ENCODE measurements at places on chromosomes 6 and 20.

DNA sequence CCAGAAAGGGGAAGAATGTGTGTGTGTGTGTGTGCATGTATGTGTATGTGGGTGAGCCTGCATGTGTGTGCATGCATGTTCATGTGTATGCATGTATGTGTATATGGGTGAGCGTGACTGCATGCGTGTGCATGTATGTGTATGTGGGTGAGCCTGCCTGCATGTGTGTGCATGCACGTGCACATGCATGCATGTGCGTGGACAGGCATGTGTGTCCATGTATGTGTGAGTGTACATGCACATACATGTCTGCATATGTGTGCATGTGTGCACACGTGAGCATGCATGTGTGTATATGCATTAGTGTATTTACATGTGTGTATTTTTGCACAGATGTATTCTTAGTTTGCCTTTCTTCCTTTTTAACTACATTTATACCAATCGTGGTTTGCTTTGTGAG, 601.5 kb downstream of the QKI start:
- no peak for DNase-seq

DNA sequence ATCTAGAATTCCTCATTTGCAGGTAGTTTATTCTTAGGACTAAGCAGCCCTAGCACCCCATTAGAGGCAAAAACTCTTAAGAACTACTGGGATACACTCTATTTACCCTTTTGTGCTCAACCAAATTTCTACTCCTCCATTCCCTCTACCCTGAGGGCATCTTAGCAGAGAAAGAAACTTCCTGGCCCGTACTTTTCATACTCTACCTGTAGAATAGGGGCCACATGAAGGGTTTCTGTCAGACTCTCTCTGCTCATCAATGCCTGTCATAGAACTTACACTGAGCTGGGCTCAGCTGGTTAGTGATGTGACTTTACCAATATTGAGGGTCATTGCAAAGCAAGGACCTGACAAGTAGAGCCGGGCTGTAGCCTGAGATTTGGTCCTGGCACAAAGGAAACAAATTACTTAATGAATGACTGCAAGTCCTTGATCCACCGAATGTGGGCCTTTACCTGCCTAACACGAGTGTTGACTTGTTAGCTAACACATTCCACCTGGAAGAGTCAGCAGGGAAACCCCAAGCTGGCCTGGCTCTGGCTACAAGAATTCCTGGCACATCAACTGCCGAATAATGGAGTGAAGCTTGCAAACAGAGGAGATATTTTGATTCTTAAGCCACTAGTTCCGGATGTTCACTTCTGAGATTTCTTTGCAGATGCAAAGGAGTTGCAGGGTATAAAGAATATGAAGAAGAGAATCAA, 280.5 kb upstream of the JAG1 start:
- DNase-seq: no peak

GRCh38 chr6:158599635-158600034, 39.7 kb downstream of the TMEM181 start:
- DNase-seq: no peak

DNA sequence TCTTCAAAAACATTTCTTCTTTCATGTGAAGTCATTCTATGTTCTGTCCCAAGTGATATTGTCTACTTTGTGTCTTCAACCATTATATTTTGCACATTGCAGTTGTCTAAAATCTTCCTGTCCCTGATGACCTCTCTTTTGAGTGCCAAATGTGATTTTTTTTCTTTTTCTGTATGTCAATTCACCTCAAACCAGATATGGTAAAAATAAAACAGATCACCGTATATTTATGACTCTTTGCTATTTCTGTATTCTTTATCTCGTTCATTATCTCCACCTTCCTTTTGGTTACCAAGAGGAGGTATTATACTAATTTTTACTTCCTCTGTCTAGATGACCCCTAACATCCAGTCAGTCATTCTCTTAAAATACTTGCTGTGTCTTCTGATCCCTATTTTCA, 165.2 kb downstream of the GRIK2 start:
- no peak for DNase-seq

DNA sequence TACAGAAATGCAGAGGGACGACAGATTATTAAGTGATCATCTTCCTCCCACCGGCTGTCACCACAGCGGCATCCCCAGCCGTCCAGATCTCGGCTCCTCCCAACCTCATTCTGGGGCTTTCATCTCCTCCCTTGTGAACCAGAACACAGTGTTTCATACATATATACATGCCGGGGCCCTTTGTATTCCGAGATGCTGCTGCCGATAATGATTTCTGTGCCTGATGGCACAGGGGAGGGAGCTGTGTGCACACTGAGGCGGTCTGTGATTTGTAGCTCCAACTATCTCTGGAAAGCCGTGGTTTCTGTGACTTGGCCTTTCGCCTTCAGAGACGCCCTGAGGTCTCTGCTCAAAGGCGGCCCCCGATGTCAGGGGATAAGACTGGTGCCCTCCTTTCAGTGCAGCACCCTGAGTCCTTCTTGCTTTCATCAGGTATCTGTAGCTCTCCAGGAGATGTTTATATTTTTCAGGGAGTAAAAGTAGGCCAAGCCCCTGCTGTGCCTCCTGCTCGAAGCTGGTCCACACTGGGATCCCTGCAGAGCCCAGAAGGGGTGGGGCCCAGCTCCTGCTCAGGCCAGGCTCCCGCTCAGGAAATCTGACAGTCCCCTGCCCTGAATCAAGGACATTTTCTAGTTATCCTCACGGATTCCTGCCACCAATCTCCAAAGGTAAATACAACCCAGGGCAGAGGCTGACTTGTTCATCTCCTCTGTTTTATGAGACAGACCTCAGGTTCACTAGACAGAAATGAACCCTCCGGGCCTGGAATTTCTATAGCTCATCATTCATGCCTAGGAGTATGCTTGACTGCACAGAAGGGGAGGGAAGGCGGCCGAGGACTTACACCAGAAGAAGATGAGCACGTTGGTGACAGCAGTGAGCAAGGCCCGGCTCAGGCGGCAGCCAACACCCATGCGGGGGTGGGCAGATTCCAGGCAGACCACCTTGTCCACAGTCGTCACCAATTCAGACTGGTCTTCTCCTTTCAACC, 11.2 kb downstream of the LEMD2 start:
- DNase-seq: no peak

- no peak for DNase-seq
These were observed 14.6 kb upstream of the MRPS18A start for GRCh38 chr6:43702171-43702533.

DNA sequence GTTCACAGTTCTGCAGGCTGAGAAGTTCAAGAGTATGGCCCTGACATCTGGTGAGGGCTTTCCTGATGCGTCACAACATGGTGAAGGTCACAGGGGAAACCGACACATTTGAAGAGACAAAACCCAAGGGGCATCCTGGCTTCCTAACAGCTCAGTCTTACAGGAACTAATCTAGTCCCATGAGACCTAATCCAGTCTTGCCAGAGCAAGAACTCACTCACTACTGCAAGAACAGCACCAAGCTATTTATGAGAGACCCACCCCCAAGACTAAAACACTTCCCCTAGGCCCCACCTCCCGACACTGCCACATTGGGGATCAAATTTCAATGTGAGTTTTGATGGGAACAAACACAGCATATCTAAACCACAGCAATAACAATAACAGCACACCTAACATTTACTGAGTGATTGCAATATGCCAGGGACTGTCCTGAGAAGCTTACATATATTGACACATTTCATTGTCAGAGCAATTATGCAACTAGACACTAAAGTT, 46.6 kb downstream of the TPBG start:
- no peak for DNase-seq

- DNase-seq: no peak
These were observed 59.6 kb downstream of the RAB44 start for GRCh38 chr6:36757206-36757605.

- DNase-seq: no peak
These were observed 68.4 kb downstream of the ID4 start for GRCh38 chr6:19905584-19905983.

DNA sequence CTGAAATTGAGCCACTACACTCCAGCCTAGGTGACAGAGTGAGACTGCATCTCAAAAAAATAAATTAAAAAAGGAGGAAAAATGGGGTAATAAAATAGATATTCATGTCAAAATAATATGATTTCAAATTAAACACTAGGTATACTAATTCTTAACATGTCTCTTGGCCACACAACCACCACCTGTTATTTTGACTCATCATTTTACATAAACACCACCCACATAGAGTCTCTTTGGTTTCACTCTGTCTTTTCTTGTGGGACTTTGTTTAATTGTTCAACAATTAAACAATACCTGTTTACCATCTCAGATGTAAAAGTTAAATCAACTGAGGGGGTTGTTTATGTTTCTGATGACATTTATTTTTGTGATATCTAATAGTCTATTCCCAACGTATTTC, 476.8 kb upstream of the ADGRB3 start:
- no peak for DNase-seq

- no peak for DNase-seq
These were observed at the start of gene CHRNA4 for GRCh38 chr20:63360850-63361518. CHRNA4 (minus strand) TSS chr20:63361349; CDS start chr20:63361165, 184 bp downstream.

- DNase-seq: no peak
These were observed 107.5 kb upstream of the TMEM170B start for GRCh38 chr6:11430036-11430435.

- DNase-seq: no peak
These were observed 412 bp upstream of the TUBB1 start for GRCh38 chr20:59018817-59019216.

DNA sequence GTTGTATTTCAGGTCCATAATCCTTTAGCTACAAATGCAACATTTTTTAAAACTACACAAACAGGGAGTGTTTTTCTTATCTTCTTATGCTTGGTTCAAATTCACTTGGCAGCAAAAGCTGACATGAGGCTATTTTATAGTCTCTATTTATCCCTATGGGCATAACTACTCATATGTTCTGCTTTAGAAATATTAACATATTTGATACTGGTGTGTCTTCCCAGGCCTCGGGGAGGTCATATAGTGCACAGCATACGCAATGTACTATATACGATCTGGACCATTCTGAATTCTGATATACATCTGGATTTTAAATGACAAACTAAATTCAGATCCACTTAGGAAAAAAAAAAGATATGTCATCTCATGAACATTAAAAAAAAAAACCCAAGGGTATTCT, 69.2 kb downstream of the TFAP2C start:
- DNase-seq: no peak

GRCh38 chr6:88168362-88168761, 2.2 kb upstream of the CNR1 start:
- DNase-seq: no peak

DNA sequence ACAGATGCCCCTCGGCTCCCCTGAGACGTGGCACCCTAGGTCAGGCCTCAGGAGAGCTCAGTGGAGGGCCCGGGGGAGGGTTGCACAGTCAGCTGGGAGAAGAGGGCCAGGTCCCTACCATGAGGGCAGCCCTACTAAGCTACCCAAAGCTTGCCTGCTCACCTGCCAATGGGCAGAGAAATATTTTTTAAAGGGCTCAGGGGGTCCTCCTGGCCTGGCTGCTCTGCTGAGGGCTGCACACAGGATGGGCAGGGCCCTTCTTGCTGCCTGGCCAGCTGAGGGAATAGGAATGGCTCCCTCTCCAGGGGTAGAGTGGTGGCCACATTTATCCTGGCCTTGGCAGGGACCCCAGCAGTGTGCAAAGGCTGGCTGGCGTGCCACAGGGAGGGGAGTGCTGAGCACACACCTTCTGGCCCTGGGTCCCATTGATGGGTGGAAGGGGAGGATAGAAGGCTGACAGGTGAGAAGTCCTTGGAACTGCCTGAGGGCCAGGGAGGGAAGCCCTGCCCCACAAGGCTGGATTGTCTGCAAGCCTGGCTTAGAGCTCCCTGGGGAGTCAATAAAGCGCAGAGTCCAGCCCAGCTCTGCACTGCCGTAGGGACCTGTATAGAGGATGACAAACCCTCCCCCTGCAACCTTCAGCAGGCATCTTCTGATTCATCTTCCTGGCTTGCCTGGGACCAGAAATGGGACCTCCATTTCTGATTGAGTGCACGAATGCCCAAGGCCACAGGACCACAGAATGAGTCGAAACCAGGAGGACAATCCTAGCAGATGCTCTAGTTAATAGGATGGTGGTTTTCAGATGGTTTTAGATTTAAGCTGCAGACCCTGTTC, 62.1 kb downstream of the NOL4L start:
- no peak for DNase-seq

All from DMS 273 treated with DMSO at 0.1 percent for 48 hours (cell line).